KBM-7 (cell line): ENCODE measurements at places on chromosomes 11 and 22.

- DNase-seq = no peak
Observed at GRCh38 chr11:133115099-133115498, 417.2 kb downstream of the OPCML start.

DNA sequence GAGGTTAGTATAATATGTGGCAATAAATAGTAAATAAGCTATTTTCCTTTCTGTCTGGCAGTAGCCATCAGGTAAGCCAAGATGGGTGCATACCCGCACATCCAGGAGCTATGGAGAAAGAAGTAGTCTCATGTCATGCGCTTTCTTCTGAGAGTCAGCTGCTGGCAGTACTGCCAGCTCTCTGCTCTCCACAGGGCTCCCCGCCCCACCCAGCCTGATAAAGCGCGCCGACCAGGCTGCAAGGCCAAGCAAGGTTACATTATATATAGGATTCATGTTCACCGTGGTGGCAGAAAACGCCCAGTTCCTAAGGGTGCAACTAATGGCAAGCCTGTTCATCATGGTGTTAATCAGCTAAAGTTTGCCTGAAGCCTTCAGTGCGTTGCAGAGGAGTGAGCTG, 126.2 kb downstream of the ATG16L2 start:
- no peak for DNase-seq

DNA sequence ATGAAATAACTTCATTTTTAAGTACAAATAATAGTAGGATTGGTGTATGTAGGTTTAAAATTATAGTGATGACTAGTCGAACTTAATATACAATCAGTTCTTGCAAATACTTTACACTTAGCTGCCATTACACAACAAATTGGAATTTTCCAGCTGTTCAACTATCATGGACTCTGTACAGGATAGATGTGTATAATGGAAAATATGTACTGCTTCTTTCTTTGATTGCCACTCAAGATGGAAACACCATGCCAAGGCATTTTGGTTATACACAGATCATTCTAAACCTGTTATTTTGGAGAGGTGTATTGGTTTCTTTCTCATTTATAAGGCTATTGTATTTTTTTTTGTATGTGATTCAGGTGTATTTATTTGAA, 24.4 kb upstream of the CRTAM start:
- DNase-seq = no peak

DNA sequence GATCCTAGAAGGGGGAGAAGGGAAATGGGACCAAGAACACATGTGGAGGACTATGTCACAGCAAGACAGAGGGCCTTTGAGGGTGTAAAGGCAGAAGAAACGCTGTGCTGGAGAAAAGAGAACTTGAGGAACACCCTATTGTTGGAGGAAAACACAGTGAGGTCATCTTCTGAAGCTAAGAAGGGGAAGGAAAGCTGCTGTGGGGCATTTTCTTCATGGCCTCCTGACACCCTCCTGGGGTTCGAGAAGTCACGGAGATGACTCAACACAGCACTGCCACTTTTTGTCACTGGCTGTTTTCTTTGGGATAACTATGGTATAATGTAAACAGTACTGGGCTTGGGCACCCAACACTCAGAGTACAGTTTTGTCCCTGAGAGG, 492.6 kb upstream of the CADM1 start:
- no peak for DNase-seq

GRCh38 chr11:74696939-74697675, 34.1 kb downstream of the CHRDL2 start:
- no peak for DNase-seq

DNA sequence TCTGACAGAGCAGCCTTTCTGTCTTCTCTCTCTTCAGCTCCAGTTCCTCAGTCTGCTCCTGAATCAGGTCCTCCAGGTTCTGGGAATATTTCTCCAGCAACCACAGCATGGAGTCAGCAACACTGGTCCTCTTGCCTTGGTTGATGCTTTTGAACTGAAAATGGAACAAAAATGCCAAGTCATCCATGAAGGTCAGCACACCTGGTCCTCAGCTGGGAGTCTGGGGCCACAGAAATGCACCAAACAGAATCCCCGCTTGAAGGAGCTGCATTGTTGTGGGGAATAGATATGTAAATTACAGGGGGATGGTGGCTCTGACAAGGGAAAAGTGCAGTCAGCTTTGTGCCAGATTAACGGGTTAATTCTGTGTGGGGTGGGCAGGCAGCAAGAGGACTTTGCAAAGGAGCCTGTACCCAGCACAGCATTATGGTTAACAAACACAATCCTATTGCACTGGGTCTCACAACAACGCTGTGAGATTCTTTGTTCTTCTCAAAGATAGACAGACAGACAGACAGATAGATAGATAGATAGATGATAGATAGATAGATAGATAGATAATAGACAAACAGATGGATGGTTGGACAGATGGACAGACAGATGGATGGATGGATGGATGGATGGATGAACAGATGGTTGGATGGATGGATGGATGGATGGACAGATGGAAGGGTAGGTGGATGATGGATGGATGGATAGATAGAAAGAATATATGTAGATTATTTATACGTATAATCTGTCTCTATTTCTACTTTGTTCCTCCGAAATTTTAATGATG, 33.8 kb upstream of the LRRC32 start:
- no peak for DNase-seq

- no peak for DNase-seq
Observed at GRCh38 chr11:92199991-92200390, 24.6 kb upstream of the FAT3 start.

DNA sequence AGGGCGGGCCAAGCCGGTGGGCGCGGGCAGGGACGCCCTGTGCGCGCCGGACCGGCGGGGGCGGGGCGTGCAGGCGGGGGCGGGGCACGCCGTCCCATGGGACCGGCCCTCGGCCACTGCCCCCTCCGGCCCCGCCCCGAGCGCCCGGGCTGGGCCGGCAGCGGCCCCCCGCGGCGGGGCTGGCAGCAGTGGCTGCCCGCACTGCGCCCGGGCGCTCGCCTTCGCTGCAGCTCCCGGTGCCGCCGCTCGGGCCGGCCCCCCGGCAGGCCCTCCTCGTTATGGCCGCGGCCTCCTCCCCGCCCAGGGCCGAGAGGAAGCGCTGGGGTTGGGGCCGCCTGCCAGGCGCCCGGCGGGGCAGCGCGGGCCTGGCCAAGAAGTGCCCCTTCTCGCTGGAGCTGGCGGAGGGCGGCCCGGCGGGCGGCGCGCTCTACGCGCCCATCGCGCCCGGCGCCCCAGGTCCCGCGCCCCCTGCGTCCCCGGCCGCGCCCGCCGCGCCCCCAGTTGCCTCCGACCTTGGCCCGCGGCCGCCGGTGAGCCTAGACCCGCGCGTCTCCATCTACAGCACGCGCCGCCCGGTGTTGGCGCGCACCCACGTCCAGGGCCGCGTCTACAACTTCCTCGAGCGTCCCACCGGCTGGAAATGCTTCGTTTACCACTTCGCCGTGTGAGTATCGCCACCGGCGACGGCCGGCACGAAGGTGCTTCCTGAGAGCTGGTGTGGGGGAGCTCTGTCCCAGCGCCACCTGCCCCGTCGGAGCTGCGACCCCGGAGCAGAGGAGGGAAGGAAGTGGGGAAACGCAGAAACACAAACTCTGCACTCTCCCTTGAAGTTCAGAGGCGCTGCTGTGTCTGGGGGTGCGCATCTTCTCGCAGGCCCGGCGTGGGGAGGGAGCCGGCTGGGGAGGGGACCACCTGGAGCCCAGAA, at the start of gene KCNQ1:
Gene KCNQ1 (plus strand): TSS at position 188 of the 925 bp plus-strand sequence. CDS start 91 bp downstream, at position 279.
- peak; percentile 26 for DNase-seq

- no peak for DNase-seq
Observed at GRCh38 chr11:48001438-48002021, 21.2 kb downstream of the PTPRJ start.

- DNase-seq = no peak
Observed at GRCh38 chr22:43245717-43246116, 58.8 kb upstream of the TTLL12 start.

GRCh38 chr11:77090373-77091111, 12.1 kb upstream of the OMP start:
- no peak for DNase-seq

DNA sequence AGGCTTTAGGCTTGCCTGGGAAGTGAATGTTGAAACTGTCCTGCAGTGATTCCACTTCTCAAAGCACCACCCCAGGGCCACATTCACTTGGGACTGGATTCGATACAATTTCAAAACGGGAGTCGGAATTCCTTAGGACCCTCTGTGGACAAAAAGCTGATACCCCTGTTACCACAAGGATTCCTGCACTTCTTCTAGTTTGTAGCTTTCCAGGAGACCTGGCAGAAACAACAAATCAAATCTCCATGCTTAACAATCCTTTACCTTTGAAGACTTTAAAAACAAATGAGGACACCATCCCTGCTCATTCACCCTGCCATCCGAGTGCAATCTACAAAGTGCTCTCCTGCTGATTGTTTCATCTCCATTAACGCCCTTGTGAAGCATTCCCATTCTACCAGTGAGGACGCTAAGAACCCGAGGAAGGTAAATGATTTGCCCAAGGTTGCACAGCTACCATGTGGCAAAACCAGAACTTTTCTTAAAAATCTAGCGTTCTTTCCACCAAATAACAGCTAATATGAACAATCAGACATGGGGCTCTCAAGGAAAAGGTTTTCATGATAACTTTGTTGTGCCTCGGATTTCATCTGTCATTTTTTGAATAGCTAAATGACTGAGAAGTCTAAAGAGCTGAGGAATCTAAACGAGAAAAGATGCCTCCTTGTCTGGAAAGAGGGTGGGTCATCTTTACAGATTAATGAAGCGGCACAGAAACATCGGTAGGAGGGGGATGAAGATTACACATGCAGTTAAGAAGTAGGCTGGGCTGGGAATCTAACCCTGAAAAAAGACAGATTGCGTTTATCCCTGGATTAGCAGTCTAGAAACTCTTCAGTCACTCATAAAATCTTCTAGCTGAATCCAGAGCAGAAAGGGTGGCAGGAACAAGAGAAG, 720 bp upstream of the MPZL2 start:
- DNase-seq = no peak
